Activated CD4-positive, alpha-beta T cell treated with anti-CD3 and anti-CD28 coated beads for 1 hour (primary cell): ENCODE measurements at places on chromosomes 7 and 10.

DNA sequence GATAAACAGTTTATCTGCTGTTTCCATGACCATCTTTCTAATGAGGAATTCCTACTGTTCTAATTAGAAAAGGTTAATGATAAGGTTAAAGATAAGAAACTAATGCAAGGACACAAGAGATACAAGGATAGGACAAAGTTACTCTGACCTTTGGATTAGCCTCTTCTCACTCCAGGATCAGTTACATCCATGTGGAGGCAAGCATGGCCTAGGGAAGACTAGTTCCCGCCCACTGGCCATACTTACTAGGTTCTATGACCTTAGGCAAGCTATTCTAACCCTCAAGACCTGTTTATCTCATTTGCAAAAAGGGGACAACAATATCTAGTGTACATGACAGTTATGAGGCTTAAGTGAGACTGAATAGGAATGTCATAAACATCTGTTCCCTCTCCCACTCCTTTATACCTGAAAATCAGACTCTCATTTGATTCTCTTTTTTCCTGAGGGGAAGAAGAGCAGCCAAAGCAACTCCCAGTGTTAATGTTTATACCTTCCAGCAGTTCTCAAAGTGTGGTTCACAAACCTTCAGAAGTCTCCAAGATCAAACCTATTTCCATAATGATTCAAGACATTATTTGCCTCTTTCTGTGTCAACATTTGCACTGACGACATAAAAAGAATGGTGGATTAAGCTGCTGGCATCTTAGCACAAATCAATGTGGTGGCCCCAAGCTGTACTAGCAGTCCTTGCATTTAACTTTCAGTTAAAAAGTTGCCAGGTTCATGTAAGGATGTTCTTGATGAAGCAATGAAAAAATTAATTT, 72.0 kb downstream of the SRPK2 start:
- DNase-seq = no peak

GRCh38 chr7:151446412-151446811, 6.5 kb upstream of the CRYGN start:
- no peak for DNase-seq

DNA sequence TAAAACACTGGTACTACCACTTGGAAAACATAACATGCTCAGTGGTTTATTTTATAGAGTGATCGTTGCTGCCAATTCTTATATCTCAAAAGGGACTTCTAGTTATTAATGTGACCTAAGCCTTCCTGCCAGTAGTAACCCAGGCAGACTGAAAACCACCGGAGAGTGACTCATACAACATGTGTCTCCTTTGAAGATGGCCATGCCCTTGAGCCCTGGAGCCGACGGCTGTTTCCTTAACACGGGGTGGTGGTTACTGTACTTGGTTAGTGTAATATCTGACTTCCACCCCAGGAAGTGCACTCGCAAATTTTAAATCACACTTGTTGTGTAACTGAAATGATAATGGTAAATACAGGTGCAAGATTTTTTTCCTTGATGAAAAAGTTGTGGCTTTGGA, 30.5 kb downstream of the JAKMIP3 start:
- DNase-seq = no peak

GRCh38 chr10:17430647-17431355, 23.6 kb downstream of the ST8SIA6 start:
- DNase-seq = peak; percentile 45

DNA sequence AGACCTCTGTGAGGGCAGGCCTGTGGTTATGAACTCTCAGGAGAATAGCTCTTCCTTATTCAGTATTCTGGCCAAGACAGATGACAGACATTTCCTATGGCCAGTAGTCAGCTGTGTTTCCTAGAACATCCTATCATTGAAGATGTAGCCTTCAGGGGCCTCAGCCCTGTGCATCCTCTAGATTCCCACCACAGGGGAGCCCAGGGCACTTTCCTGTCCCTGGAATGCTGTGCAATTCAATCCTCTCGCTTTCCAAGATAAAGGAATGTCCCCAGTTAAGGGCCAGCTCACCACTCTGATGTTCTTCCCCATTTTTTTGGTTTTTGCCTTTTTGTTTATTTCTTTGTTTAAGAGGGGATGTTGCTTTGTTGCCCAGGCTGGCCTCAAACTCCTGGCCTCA, 578.8 kb upstream of the C7orf33 start:
- no peak for DNase-seq

GRCh38 chr7:45617166-45617565, 43.0 kb downstream of the ADCY1 start:
- no peak for DNase-seq
